ENCODE measurements at places on chromosomes 12 and 14. TPM values are rescaled to one million over a fixed set of nuclear protein-coding genes. Genes with fewer than 3 reads are reported as not detected.
A peak's percentile ranks its signal among the peaks of the same experiment; 100 is the strongest.

DNA sequence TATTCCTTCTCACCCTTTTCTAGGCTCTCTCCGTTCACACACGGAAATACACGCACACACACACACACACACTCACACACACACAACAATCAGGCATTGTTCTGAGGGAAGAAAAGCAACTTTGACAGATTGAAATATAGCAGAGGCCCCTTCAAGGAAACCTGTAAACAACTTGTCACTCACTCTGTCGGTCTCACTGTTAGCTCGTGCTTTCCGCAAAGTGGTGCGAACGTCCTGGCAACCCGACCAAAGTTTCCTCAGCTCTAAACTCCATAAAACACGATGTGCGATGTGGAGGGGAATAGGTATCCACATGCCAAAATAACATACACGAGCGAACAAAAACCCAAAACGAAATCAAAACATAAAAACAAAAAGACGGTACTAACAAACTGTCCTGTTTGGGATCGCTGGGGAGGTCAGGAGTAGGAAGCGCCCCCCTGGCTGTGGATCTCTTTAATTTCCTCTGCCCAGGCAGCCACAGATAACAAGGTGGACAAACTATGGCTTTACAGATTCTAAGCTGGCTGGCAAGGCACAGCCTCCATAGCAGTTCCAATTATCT is 822 bp upstream of the SOX5 start:
- peak; percentile 30 for DNase-seq

DNA sequence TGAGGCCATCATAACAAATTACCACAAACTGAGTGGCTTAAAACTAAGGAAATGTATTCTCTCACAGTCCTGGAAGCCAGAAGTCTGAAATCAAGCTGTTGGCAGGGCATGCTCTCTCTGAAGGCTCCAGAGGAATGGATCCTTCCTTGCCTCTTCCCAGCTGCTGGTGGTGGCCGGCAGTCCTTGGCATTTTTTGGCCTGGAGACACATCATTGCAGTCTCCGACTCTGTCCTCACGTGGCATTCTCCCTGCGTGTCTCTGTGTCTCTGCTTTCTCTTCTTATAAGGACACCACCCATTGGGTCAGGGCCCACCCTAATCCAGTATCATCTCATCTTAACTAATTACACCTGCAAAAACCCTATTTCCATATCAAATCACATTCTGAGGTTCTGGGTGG is 206.1 kb downstream of the SLC41A2 start:
- no peak for DNase-seq

GRCh38 chr12:81930037-81930436 is 170.9 kb upstream of the PPFIA2 start:
- no peak for DNase-seq

DNA sequence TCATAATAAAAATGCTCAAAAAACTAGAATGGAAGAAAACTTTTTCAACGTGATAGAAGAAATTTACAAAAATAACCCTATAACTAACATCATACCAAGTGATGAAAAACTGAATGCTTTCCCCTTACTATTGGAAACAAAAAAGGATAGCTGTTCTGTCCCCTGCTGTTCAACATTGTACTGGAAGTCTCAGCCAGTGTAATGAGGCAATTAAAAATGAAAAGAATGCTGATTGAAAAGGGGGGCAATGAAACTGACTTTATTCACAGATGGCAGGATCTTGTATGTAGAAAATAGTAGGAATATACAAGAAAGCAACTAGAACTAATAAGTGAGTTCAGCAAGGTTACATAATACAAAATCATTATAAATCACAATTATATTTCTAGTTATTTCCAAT is 337.9 kb upstream of the KITLG start:
- DNase-seq: no peak

- DNase-seq: no peak
Measured at GRCh38 chr12:67498991-67499390, 149.6 kb upstream of the DYRK2 start.

GRCh38 chr12:72277415-72277814 is 5.2 kb downstream of the TRHDE start:
- peak; percentile 53 for DNase-seq

- no peak for DNase-seq
Measured at GRCh38 chr12:115023279-115024265, 339.6 kb upstream of the TBX3 start.

DNA sequence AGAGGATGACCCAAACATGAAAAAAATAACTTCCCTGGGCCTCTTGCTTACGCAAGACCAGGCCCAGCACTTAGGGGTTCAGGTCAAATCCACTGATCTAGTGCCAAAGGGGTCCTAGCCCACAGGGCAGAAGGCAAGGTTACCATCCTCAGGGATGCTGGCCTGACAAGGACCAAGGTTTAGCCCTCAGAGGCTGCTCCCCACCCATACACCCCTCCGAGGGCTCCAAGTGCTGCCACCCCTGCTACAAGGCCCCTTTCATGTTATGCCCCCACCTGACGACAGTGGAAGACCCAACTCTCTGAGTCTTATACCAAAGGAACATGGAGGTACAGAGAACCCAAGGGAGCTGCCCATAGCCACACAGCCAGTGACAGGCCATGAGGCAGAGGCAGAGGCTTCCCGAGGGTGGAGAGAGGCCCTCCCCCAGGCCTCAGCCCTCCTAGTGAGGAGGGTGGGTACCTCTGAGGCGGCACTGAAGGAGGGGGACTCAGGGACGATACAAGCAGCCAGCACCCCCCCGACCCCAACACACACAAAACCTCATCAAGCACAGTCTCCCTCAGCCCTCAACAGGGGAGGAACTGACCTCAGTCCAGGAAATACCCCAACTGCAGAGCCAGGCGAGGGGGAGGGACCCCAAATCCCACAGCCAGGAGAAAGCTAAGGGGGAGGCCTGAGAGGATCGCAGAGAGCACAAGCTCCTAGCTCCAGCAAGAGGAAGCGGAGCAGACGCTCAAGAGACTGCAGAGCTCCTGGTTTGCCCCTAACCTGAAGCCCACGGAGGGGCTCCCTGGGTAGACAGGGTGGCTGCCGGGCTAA is 37.0 kb downstream of the ANAPC7 start:
- DNase-seq: no peak

DNA sequence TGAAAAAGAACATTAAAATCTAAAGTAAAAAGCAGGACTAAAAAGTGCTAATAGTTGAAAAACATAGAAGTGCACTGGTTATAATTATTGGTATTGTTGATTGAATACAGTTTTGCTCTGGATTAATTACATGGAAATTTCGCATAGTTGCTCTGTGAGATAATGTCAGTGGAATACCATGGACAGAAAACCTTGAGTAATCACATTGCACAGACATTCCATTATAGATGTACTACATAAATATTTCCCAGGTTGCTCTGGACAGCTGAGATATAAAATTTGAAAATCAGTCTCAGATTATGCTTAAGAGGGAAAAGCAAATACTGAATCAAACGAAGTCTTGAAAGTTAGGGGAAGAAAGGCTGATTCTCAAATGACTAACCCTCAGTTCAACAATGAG is 439.3 kb upstream of the FLRT2 start:
- no peak for DNase-seq

DNA sequence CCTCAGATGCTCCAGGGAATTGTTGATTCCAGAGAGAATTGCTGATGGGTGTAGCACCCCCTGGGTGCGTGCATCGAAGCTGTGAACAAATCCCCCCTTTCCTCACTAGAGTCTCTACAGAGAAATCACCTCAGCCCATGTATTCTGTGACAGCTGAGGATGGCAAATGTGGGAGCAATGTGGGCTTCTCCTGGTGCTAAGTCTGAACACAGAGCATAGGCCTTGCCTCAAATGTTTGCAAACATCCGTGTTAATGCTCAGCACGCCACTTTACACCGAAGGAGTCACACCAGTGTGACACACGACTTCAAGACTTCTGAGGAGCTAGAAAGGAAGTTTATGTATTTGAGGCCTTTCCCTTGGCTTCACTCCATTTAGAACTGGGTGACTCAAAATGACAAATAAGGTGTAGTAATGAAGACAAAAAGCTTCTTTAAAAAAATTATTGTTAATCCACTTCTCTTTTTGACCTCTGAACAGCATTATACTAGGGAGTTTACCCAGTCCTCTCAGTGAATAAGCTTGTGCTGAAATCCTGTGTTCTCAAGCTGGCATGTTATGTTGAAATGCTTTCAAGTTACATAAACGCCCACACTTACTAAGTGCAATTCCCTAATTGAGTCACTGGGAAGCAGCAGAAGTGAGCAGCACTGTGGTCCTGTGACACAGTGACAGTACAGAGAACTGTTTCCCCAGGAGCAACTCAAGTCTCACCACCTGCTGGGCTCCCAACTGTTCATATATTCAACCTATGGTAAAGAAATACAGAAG is 92.9 kb downstream of the FAR2 start:
- peak; percentile 83 for DNase-seq

GRCh38 chr12:91920276-91920675 is 225.4 kb downstream of the BTG1 start:
- DNase-seq: peak; percentile 80

- peak; percentile 93 for DNase-seq
Measured at GRCh38 chr12:49201595-49202295, 12.9 kb upstream of the TUBA1A start.

DNA sequence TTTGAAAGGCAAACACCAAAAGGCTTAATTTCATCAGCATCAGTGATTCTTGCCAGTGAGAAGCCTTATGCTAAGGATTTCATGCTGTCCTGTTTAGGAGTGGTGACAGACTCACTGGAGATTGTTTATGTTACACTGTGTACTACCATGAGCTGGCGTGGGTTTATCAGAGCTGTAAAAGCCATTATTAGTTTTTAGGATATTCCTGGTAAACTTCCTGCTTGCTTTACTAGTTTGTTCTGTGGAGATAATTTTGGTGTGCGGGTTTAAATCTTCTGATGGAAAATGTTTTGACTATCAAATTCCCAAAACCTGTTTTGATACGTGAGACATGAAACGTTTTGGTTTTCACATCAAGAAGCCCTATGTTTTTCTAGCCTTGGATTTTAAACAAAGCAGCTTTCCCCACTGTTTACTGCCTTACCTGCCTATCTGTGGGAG is 15.2 kb downstream of the PPFIBP1 start:
- peak; percentile 54 for DNase-seq

- no peak for DNase-seq
Measured at GRCh38 chr14:75673345-75674035, 12.4 kb downstream of the TTLL5 start.

DNA sequence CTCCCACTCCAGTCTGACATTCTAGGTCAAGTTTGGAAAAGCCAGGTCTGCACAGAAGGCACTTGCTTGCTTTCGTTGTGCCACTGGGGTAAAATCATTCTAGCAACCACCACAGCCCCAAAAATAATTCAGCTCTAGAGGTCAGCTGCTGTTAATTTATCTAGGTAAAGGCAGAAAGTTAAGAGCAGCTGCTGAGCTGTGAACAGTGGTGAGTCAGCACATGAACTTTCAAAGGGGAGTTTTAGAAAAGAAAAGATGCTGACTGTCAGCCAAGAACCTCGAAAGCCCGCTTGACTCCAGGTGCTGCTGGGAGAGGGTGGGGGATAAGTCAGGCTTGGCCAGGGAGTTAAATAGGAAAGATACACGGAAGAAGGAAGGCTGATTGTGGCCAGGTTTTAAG is 12.7 kb downstream of the CCDC197 start:
- peak; percentile 59 for DNase-seq

DNA sequence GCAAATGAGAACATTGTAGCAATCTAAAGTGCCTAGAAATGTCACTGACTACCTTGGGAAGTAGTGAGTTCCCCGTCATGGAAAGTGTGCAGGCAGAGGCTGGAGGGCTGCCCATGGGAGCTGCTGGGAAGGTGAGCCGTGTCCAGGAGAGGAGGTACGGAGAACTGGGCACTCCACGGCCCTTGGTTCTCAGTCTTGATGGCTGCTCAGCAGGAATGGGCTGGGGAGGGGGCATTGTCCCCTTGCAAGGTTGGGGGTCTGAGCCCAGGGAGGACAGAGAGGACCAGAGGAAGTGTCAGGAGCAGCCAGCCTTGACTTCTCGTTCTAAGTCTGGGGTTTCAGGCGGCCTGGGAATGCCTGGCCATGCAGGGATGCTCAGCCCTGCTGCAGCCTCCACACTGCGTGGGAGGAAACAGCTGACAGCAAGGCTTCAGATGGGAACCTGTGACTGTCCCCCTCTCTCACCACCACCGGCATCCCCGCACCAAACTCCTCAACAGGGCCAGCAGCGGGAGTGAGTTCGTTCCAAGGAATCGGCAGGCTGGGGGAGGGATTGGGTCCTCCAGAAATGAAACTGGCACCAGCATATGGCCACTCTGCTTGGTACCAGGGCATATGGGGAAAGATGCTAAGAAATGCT is 140.2 kb downstream of the BCL11B start:
- DNase-seq: no peak

GRCh38 chr14:29274890-29275596 is 508.5 kb downstream of the FOXG1 start:
- DNase-seq: no peak

DNA sequence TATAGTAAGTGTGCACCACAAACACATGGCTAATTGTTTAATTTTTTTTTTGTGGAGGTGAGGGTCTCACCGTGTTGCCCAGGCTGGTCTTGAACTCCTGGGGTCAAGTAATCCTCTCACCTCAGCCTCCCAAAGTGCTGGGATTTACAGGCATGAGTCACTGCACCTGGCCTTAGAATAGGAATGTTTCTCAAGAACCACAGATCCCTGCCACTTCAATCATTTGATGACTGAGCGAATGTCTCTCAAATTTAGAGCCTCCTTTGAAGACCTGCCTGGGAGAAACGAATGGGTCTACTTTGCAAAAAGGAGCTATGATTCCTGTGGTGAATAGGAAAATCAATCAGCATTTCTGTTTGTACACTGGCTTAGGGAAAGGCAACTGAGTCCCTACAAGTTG is 33.5 kb upstream of the CHST11 start:
- peak; percentile 50 for DNase-seq

GRCh38 chr12:11838403-11838802 is 188.9 kb downstream of the ETV6 start:
- no peak for DNase-seq

PFKM gene
- total RNA-seq: 38.8 TPM

SERPINA5 gene
- total RNA-seq: 0.05 TPM

CMTM5 gene
- not detected for total RNA-seq

PPP1R36 gene
- 0.89 TPM for total RNA-seq

TCL1B gene
- not detected for total RNA-seq

FAM90A1 gene
- total RNA-seq: not detected

TC2N gene
- total RNA-seq: not detected

CLEC6A gene
- not detected for total RNA-seq

MYO1A gene
- not detected for total RNA-seq

JKAMP gene
- 131 TPM for total RNA-seq

GPR84 gene
- total RNA-seq: not detected
